Memory B cell (primary cell): ENCODE measurements at places on chromosomes 7 and 10.

DNA sequence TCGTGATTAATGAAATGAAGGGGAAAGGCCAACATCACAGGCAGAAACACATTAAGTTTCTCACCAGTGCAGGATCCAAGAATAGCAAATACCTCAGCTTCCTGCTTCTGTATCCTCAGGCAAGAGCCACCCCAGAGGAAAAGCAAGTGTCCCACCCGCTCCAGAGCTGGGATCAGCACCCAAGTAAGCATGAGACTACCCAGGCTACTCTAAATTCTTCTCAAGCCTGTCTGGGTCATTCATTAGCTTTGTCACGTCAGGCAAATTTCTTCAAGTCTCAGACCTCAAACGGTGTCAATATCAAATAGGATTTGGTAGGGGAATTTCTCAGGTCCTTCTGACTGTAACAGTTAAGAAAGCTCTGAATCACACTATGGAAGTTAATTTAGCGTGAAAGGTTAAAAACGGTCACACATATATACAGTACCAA lies 59.0 kb downstream of the GNA12 start:
- DNase-seq, result no peak

DNA sequence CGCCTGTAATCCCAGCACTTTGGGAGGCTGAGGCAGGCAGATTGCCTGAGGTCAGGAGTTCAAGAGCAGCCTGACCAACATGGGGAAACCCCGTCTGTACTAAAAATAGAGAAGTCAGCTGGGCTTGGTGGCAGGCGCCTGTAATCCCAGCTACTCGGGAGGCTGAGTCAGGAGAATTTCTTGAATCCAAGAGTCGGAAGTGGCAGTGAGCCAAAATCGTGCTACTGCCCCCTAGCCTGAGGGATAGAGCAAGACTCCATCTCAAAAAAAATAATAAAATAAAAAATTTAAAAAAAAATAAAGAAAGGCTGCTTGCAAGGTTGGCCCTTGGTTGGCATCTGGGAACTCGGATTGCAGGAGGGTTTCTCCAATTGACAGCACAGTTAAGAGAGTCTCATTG lies 221.6 kb downstream of the DGKI start:
- no peak for DNase-seq

DNA sequence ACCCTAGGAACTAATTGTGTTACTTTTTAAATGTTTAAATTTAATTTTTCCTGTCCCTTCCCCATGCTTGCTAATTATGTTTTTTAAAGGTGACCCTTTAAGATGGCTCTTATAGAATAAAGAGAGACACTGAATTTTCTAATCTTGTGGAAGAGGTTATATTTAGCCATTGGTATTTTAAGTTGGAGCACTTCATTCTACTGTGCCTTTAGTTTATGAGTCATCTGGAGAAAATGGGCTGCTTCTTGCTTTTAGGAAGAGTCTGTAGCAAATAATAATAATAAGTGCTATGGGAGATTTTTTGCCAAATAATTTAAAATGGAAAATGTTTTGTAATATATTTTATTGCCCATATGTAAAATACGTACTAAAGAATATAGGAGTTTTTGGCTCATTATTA lies 139.7 kb downstream of the ADK start:
- DNase-seq, result no peak

DNA sequence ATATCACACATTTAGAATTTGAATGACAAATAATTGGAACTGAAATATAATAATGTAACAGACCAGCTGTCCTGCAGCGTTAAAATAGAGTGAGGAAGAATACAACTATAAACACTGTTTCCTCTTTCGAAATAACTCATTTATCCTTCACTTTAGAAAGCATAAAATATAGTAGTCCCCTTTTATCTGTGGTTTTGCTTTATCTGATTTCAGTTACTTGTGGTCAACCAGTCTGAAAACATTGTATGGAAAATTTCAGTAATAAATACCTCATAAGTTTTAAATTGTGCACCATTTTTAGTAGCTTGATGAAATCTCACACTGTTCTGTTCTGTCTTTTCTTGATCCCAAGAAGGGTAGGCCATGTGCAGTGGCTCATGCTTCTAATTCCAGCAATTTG lies 31.7 kb downstream of the POLR1F start:
- no peak for DNase-seq

DNA sequence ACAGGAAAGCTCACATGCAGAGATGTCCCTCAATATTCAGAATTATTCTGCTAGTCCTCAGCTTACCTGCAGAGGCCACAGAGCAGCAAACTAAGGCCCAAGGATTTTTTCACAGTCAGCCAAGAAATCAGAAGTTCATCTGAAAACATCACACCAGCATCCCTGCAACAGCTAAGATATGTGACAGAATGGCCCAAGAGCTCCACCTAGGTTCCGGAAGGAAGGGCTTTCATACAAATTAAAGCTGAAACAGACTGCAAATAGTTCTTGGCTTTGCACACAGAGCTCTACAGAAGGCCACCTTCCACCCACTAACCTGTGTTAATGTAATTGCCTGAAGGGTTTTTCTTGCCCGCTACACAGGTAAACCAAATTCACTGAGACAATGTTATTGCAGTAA lies 438.8 kb upstream of the C7orf33 start:
- DNase-seq, result no peak

DNA sequence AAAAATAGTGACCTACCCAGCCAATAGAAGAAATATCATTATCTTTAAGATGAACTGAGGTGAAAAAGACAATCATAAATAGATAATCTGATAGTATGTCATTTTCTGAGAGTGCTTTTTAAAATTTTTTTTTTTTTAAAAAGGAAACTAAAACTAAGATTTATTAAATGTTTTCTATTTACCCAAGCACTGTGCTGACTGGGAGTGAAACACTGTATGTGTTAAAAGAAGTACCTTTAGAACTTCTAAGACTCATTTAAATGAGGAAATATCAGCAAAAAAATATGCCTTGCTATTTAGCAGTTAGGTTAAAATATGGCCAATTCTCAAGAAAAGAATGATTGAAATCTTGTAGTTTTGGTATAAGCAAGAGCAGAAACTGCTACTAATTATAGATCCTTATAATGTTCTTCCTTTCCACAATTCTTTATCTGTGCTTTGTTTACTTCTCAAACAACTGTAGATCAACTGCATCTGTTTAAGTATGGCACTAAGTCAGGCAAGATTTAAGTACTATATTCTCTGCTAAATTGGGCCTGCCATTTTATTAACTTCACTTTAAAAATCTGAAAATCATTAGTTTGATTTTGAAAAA lies 39.5 kb upstream of the WNT2 start:
- no peak for DNase-seq

- no peak for DNase-seq
These were observed 136.4 kb downstream of the RPS24 start for GRCh38 chr10:78170026-78170475.

- no peak for DNase-seq
These were observed 64.2 kb upstream of the PITRM1 start for GRCh38 chr10:3236644-3237404.

DNA sequence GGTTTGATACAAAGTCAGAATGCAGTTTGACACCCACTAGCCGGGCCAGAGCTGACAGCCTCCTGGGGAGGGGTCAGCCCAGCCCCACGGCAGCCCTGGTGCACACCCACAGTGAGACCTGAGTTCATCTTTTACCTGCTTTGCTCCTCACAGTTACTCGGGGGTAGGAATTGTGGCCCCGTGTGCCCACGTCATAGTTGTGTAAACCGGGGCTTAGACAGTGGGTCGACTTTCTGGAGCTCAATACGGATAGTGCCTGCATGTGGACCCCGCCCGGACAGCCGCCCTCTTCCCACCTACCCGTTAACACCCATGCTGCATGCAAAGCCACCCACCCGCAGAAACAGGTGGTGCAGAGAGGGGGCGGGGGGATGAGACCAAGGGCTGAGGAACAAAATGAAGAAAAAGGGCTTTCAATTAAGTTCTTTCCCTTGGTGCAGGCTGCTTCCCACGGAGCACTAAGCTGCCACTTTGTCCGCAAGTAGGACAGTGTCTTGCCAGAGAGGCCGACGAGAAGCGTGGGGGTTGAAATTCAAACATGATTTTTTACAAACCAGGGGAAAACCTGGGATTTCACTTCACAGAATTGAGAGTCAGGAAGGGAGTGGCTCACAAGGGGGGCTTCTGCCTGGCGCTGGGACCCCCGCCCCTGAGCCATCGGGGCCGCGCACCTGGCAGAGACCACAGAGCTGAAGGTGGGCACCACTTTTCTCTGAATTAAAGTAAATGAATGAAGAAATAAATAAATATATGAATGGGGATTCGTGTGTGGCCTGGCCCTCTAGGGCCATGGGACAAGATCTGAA lies 24.6 kb upstream of the FOXL3 start:
- no peak for DNase-seq

DNA sequence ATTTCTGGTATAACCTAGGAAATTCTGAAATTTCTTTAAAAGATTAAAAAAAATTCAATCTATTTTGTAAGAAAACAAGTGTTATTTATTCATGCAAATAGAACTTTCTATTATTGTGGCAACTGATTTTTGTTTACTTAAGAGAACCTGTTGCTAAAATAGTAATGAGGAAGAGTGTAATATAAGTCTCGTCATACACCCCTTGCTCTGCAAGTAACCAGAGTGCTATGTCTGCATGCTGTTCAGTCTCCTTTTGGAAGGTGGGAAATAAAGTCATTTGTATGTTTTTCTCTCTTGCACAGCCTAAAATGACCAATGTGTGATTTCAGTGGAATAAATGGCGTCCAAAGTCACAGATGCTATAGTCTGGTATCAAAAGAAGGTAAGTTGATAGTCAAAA lies 41.3 kb downstream of the PHTF2 start:
- DNase-seq, result no peak

GRCh38 chr10:114375047-114375446 lies 29.3 kb downstream of the AFAP1L2 start:
- no peak for DNase-seq

DNA sequence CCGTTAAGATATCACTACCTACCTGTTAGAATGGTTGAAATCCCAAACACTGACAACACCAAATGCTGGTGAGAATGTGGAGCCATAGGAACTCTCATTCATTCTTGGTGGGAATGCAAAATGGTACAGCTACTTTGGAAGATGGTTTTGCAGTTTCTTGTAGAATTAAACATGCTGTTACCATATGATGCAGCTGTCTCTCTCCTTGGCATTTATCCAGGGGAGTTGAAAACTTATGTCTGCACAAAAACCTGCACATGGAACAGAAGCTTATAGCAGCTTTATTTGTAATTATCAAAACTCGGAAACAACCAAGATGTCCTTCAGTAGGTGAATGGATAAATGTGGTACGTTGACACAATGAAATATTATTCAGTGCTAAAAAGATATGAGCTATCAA lies 199.5 kb downstream of the BICC1 start:
- no peak for DNase-seq

DNA sequence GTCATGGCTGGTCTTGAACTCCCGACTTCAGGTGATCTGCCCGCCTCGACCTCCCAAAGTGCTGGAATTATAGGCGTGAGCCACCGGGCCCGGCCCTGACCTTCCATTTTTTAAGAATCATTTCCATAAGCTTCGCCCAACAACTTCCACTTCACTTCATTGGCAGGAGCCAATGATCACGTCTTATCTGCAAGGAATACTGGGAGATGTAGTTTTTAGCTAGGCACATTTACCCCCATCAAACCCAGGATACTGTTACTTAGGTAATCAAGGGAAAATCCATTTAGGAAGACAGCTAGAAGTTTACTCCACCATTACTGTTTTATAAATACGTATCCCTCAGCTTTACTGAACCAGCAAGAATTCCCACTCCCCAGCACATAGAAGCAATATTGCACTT lies 3.4 kb upstream of the CDK13 start:
- DNase-seq, result no peak

- DNase-seq, result no peak
These were observed 314.2 kb upstream of the GNAI1 start for GRCh38 chr7:79820387-79820786.

- DNase-seq, result no peak
These were observed 98.4 kb upstream of the HABP2 start for GRCh38 chr10:113454341-113455061.

DNA sequence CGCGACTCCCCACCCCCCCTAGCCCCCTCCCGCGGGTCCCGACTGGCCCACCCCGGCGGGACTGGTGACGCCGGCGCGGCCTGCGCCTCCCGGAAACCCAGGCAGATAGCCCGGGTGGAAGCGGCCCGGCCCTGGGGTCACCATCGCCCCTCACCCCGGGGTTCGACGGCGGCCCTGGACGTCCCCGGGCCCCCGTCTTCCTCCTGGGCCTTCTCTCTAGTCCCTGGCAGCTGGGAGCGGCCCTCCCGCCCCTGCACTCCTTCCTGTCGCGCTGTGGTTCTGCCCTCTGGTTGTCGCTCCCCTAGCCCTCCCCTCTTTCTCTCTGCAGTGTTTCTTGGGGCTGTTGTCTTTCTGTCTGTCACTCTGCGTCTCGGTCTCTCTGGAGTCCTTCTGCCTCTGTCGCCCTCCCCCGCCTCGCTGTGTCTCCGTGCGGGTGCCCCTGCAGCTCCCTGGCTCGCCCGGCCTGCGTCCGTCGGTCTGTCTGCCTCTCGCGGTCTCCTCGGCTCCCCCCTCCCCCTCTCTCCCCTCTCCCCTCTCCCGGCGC lies 90.5 kb upstream of the PAX2 start:
- no peak for DNase-seq

- DNase-seq, result peak; percentile 8
These were observed 6.9 kb downstream of the STN1 start for GRCh38 chr10:103911021-103911459.

DNA sequence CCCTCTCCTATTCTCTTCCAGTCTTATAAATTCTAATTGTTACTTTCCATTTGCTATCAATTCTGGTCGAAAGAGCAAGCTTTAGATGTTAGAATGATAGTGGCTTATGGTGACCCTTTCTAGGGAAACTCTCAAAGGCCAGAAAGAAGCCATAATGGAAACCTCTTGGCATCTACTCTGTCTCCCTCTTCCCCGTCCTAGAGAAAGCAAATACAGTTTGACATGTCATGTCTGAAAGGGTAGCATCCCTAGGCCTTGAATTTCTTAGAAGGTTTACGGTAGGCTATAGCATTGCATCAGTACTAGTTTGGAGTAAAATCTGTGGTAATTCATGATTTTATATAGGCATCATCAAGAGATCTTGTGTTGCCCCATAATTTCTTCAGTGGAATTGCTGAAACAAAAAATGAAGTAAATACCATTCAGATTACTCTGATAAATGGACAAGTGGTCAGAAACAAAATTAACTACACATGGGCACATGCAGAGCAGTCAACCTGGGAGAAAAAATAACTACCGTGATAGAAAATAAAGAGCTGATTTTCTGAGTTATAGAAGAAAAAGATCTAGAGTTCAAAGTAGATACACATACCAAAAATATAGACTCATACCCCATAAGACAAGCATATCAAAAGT lies 4.4 kb downstream of the PRKAR2B start:
- no peak for DNase-seq

DNA sequence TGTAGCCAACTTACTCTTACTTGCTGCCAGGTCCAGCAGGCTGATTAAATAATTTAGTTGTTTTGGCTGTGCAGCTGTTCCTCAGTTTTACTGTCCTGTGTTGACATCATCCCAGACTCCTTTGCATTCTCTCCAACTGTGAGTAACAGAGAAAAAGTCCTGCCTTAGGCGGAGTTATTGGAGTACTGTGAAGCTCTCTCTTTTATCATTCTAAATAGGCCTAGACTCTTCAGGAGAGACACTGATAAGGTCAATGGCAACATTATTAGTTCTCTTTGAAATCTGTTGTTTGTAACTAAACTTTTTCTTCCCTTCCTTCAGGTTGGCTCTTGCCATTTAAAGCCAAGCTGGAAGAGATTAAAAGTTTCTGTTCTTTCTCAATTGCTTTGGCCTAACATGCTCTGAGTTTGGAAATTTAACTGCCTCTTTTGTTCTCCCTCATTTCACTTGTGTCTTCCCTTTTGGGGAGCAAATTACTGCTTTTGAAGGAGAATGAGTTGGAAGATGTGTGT lies 215.7 kb upstream of the CSTF2T start:
- DNase-seq, result no peak
